ENCODE measurements at places on chromosomes 6 and 20. TPM values are rescaled to one million over a fixed set of nuclear protein-coding genes. Genes with fewer than 3 reads are reported as not detected.

Gene OTOR
- total RNA-seq = not detected

- H3K27me3 ChIP-seq = no peaks in the 10 kb centered on the region
- no peak overlapping the region for H3K27ac ChIP-seq
- no peaks in the 10 kb centered on the region for H3K36me3 ChIP-seq
- no peaks in the 10 kb centered on the region for H3K4me1 ChIP-seq
Measured at GRCh38 chr6:64301307-64302236, 666.0 kb downstream of the PHF3 start.

DNA sequence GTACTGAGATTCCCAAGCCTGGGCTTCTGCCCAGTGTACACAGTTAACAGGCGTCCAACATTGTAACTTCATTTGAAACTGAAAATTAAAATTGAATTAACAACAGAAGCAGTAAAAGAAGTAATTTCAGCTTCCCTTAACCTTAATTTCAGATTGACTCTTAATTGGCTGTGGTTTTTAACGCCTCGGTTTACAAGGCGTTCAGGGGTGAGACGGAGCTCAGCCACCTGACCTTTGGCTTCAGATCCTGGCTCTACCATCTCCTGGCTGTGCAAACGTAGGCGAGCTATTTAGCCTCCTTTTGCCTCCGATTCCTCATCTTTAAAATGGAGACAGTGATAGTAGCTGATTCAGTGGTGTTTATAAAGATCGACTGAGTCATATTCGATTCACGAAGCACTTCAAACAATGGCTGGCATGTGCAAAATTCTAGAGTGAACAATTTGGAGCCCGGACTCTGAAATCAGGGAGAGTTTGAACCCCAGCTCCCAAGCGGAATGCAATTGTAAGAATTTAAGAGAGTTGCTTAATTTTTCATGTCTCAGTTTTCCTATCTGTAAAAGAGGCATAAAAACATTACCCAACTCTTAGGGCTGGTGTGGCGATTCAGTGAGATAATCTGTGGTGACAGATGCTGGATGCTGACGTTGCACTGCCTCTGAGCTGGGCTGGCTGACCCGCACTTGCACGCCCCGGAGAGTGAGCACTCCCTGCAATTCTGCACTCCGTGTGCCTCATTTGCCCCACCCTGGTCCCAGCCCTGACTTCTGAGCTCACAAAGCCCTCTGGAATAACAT is 23.5 kb upstream of the OCSTAMP start:
- H3K4me3 ChIP-seq = no peak overlapping the region
- no peak overlapping the region for H3K27ac ChIP-seq
- DNase-seq = no peak
- H3K27me3 ChIP-seq = no peaks in the 10 kb centered on the region
- H3K4me1 ChIP-seq = no peaks in the 10 kb centered on the region

- DNase-seq = no peak
- H3K27ac ChIP-seq = no peak overlapping the region
- no peaks in the 10 kb centered on the region for H3K4me1 ChIP-seq
- H3K36me3 ChIP-seq = peaks cover 23% of the 10 kb centered on the region
Measured at GRCh38 chr6:2274981-2275891, 29.8 kb upstream of the GMDS start.

Gene MICAL1
- total RNA-seq = 11.6 TPM

DNA sequence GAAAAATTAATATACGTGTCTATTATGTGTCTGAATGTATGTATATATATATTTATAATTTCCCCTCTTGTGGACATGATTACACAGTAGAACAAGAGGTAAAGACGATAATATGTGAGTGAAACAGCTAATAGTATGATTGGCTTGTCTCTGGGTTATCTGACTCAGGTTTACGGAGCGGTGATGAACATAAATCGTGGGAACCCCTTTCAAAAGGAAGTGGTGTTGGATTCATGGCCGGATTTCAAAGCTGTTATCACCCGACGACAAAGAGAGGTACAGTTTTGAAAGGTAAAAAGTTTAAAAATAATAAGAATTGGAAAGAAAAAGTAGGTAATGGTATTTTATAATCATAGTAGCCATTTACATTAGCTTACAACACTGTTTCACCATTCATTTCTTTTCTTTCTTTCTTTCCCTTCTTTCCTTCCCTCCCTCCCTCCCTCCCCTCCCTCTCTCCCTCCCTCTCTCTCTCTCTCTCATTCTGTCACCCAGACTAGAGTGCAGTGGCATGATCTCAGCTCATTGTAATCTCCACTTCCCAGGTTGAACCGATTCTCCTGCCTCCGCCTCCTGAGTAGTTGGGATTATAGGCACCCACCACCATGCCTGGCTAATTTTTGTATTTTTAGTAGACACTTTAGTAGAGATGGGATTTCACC is 15.9 kb downstream of the GLYATL3 start:
- H3K27me3 ChIP-seq = no peaks in the 10 kb centered on the region
- no peak overlapping the region for H3K4me3 ChIP-seq
- no peaks in the 10 kb centered on the region for H3K4me1 ChIP-seq
- H3K36me3 ChIP-seq = no peaks in the 10 kb centered on the region

Gene BFSP1
- 0.51 TPM for total RNA-seq

GRCh38 chr6:158911746-158912480 is 88.1 kb downstream of the RSPH3 start:
- H3K4me1 ChIP-seq = no peaks in the 10 kb centered on the region
- H3K27ac ChIP-seq = no peak overlapping the region
- H3K4me3 ChIP-seq = no peak overlapping the region
- no peak for DNase-seq

DNA sequence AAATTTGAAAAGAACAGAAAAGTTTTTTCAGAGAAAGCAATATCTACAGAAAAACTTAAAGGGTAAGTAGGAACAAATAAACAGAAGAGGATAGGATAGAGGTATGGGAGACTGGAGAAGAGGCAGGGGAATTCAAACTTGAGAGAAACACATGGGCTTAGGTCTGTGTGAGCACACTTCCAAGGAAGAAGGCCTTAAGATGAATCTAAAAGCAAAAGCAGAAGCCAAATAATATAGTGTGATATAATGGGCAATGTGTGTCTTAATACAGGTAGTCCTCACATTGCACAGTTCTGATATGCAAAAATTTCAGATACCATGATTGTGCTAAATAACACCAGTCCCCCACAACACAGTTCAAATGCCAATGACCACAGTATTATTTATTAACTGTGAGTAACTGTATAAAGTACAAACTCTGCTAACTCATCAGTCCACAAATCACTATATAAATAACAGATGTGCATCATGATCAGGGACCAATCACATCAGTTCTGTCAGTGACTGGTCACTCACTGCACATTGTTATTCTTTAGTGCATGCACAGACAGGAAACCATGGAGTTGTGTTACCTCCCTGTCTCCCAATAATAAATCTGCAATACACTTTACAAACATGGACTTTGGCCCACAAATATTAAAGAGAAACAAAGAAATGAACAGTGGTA is 18.6 kb downstream of the SNX14 start:
- no peak overlapping the region for H3K4me3 ChIP-seq
- H3K27me3 ChIP-seq = no peaks in the 10 kb centered on the region
- no peak overlapping the region for H3K27ac ChIP-seq
- no peak for DNase-seq
- peaks cover 14% of the 10 kb centered on the region for H3K36me3 ChIP-seq

Gene LSM14B
- 26.1 TPM for total RNA-seq

GRCh38 chr6:156280065-156280464 is 497.1 kb upstream of the ARID1B start:
- no peaks in the 10 kb centered on the region for H3K36me3 ChIP-seq
- no peaks in the 10 kb centered on the region for H3K27me3 ChIP-seq
- no peak for DNase-seq
- no peak overlapping the region for H3K27ac ChIP-seq
- H3K4me1 ChIP-seq = no peaks in the 10 kb centered on the region

DNA sequence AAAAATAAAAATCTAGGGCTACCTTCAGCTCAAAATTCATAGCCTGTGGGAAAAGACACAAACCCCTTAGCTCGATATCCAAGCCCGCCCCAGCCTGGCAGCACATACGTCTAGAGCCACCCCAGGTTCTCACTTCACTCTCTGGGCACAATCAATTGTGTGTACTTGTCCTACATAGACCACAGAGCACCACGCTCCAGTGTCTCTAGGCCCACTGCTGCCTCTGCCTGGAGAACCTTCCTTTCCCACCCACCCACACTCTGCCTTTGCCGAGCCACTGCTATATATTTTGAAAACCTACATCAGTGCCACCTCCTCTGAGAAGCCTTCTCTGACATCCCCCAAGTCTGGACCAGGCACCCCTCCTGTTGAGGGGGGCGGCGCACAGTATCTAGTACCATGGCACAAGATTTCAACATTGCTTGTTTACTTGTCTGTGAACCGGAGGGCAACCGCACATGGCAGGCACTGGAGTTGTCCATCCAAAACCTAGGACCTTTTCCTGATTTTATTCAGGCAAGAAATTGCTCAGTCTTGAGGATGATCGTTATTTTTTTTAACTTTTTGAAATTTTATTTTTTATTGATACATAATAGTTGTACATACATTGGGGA is 141.5 kb downstream of the UNC5CL start:
- H3K27ac ChIP-seq = peak overlapping the region; percentile 49
- H3K27me3 ChIP-seq = no peaks in the 10 kb centered on the region
- peaks cover 46% of the 10 kb centered on the region for H3K4me1 ChIP-seq
- no peak for DNase-seq
- H3K36me3 ChIP-seq = no peaks in the 10 kb centered on the region

Gene SFT2D1
- total RNA-seq = 29.4 TPM

Gene C6orf15
- not detected for total RNA-seq

DNA sequence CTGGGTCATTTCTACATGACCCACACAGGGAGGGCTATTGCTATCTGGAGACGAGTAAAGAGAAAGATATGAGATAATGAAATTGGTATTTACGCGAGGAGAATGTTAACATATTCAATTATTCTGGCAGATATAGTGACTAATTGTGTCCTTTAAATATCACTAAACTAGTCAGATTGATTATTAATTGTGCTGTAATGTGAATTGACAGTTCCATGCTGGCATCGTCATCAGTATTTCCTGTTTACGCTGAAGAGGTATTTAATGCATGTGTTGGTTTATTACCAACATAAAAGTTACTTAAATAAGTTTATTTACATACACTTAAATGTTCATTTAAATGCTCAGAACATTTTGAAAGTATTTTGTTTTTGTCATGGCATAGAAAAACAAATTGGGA is 35.7 kb upstream of the OGFRL1 start:
- H3K4me3 ChIP-seq = no peak overlapping the region
- H3K27me3 ChIP-seq = no peaks in the 10 kb centered on the region
- no peak for DNase-seq
- H3K4me1 ChIP-seq = peaks cover 31% of the 10 kb centered on the region

DNA sequence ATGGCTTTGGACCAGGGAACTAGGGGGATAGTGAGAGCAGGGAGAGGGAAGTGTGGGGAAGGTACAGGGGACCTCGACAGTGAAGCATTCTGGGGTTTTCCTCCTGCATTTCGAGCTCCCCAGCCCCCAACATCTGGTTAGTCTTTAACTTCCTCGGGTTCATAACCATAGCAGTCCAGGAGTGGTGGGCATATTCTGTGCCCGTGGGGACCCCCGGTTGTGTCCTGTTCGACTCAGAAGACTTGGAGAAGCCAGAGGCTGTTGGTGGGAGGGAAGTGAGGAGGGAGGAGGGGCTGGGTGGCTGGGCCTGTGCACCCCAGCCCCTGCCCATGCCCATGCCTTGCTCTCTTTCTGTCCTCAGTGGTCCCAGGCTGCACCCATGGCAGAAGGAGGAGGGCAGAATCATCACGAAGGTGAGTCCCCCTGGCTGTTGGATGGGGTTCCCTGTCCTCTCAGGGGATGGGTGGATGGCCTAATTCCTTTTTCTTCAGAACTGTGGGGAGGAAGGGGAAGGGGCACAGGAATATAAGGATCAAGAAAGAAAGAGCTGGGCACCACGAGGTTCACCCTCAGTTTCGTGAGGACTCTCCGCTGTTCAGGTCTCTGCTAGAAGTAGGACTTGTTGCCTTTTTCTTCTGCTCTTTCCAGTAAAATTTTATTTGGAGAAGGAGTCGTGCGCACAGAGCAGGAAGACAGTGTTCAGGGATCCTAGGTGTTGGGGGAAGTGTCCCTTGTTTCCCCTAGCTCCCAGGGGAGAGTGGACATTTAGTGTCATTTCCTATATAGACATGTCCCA is 4.2 kb downstream of the VEGFA start:
- peak overlapping the region; percentile 98 for H3K27ac ChIP-seq
- DNase-seq = no peak
- H3K27me3 ChIP-seq = no peaks in the 10 kb centered on the region
- H3K36me3 ChIP-seq = peaks cover 20% of the 10 kb centered on the region
- H3K4me1 ChIP-seq = no peaks in the 10 kb centered on the region

Gene FKBP5
- 135 TPM for total RNA-seq

DNA sequence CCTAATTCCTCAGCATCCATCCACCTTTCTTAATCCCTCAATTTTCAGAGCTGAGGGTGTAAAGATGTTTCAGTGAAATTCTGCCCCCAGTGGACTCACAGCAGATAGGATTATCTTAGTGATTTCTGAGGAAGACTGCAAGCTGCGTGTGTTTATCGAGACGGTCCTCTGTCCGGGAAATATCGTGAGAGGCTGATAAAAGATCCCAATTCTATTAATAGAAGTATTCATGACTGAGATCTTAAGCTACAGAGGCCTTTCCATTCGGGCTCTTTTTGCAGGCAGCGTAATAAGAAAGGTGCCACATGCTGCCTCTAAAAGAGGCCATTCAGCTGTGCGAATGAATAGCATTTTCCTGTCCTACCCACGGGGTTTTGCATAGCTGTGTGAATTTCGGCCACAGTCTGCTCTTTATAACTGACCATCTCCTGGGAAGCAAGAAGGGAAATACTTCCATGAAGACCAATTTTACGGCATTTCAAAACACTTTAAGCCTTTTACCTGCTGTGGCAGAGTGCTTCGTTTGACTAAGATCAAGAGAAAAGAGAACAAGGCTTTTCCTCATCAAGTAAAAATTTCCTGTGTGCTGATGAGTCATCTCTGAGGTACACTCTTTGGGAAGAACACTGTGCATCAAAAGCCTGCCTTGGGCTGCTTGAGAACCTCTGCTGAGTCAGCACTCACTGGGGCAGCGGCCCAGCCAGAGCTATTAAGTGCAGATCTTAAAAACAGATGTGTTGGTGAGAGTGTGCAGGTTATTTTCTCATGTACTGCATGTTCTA is 208.8 kb downstream of the ARHGAP18 start:
- peak overlapping the region; percentile 17 for H3K27ac ChIP-seq
- no peaks in the 10 kb centered on the region for H3K27me3 ChIP-seq
- peaks cover 40% of the 10 kb centered on the region for H3K36me3 ChIP-seq
- H3K4me1 ChIP-seq = no peaks in the 10 kb centered on the region
- no peak overlapping the region for H3K4me3 ChIP-seq

GRCh38 chr6:148179786-148180185 is 162.9 kb upstream of the SASH1 start:
- H3K27me3 ChIP-seq = no peaks in the 10 kb centered on the region
- no peaks in the 10 kb centered on the region for H3K4me1 ChIP-seq
- H3K36me3 ChIP-seq = no peaks in the 10 kb centered on the region
- no peak overlapping the region for H3K27ac ChIP-seq

- H3K27me3 ChIP-seq = no peaks in the 10 kb centered on the region
- peaks cover 4% of the 10 kb centered on the region for H3K4me1 ChIP-seq
- peak overlapping the region; percentile 37 for H3K4me3 ChIP-seq
- no peaks in the 10 kb centered on the region for H3K36me3 ChIP-seq
- no peak for DNase-seq
- peak overlapping the region; percentile 85 for H3K27ac ChIP-seq
Measured at GRCh38 chr6:26016245-26016962, 53.8 kb downstream of the TRIM38 start.
